ENCODE measurements at places on chromosomes 1 and 21. TPM values are rescaled to one million over a fixed set of nuclear protein-coding genes. Genes with fewer than 3 reads are reported as not detected.

OR2T8 gene
- not detected for total RNA-seq

GRCh38 chr1:87362063-87362833, 33.6 kb downstream of the LMO4 start:
- ATAC-seq = no peak

DNA sequence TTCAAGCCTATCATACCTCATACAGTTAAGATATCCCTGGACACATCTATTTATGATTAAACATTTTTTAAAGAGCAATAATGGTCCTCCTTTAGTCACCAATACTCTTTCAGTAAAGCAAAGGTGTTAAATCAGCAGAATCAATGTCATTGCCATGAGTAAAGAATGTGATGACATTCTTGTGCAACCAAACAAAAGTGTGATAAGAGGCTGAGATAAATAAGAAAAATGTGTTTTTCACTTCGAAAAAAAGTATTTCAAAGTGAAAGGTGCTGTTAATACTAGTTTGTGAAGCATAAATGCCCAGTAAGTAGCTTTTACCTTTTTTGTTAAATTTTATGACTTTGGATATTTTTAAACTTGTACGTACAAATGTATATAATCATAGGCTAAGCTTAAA, 8.4 kb downstream of the SLC44A5 start:
- no peak for ATAC-seq

DNA sequence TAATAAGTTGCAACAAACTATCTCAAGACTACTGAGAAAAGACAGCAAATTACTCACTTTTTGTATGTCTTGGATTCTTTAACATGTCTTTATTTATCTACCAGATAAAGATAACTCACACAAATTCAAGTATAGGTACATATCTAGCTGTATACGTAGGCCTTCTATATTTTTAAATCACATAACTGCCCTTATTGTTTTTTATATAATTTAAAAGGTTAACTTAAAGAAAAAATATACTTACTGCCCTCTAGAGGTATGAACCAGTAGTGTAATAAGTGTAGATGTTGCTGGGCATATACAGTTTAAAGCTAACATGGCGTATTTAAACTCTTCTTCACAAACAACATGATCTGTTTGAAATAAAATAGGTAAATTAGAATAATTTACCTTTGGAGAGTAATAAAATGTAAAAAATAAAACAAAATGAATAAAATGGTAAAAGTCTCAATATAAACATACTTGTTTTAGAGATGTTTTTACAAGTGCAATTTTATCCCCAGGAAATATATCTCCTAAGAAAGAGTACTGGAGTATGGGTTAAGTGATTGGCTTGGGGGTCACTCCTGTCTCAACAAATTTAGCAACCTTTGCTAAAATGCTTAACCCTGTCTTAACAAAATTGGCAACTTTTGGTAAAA, 235.2 kb downstream of the KCNT2 start:
- no peak for ATAC-seq

DNA sequence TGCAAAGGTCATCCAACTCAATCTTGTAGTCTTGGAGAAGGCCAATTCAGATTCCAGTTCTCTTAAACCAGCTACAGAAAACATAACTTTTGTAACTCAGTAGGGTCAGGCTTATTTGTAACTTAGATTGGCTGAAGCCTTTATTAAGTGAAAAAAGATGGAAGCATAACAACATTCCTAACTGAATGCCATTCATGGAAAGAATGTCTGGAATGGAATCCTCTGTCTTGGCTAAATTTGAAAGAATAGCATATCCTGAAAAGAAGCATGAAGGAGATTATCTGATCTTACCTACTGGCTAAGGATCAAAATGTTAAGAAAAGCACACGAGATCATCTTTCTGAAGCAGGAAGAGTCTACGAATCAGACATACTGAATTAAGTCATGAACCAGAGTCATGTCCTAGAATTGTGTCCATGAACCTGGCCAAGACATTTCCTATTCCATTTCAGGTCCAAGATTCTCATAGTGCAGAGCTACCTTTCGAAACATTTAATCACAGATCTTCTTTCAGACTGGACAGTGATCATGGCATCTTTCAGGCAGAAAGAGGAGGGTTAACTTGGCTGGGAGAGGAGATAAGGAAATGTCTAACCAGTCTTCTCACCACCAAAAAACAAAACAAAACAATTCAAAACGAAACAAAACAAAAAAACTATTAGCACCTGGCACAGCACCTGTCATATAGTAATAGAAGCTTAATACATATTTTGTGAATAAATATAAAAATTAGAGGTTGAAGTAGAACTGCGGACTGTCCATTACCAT, 75.6 kb downstream of the XCL2 start:
- no peak for ATAC-seq

DNA sequence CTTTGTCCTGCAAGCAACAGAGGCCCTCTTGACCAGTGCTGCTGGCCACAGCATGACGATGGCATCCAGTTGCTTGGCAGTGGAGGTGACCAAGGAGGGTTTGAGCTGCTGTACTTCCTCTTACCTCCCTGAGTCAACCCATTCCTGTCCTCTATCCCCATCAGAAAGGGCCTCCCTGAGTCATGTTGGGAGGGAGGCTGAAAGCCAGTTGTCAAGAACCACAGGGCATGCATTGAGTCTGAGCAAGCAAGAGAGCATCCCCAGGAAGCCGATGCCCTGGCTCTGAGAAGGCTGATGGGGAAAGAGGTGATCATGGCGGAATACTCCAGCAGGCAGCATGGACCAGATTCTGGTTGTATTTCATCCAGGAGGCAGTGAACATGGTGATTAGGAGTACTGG, 69.6 kb downstream of the LACTBL1 start:
- peak; percentile 53 for ATAC-seq

Measured in esophagus mucosa (tissue), 1 donor.